T-cell (primary cell): ENCODE measurements at places on chromosomes 5 and 9. TPM values are rescaled to one million over a fixed set of nuclear protein-coding genes. Genes with fewer than 3 reads are reported as not detected.
A peak's percentile ranks its signal among the peaks of the same experiment; 100 is the strongest.

GRCh38 chr9:75071530-75072122 is 16.3 kb downstream of the NMRK1 start:
- no peak overlapping the region for H3K27ac ChIP-seq
- peaks cover 5% of the 10 kb centered on the region for H3K4me1 ChIP-seq
- no peak overlapping the region for H3K4me3 ChIP-seq
- peak; percentile 63 for DNase-seq

GRCh38 chr9:33988219-33988890 is 60.3 kb downstream of the UBAP2 start:
- no peaks in the 10 kb centered on the region for H3K4me1 ChIP-seq
- H3K27ac ChIP-seq = no peak overlapping the region
- no peaks in the 10 kb centered on the region for H3K27me3 ChIP-seq
- no peak for DNase-seq

GRCh38 chr9:21831841-21832509 is 29.5 kb downstream of the MTAP start:
- no peaks in the 10 kb centered on the region for H3K27me3 ChIP-seq
- no peaks in the 10 kb centered on the region for H3K36me3 ChIP-seq
- no peak for DNase-seq
- H3K27ac ChIP-seq = no peak overlapping the region
- no peak overlapping the region for H3K4me3 ChIP-seq
- no peaks in the 10 kb centered on the region for H3K4me1 ChIP-seq

DNA sequence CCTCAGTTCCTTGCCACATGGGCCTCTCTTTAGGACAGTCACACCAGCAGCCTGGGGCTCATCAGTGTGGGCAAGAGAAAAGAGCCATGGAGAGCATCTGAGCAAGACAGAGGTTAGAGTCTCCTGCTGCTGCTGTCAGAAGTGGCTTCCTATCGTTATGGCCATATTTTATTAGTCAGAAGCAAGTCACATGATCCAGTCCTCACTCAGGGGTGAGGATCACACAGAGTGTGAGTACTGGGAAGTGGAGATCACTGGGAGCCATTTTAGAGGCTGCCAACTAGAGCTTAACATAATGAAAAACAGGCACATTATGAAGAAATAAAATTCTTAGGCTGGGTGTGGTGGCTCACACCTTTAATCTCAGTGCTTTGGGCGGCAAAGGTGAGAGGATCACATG is 62.0 kb downstream of the DIRAS2 start:
- H3K27me3 ChIP-seq = no peaks in the 10 kb centered on the region
- no peaks in the 10 kb centered on the region for H3K4me1 ChIP-seq
- H3K27ac ChIP-seq = no peak overlapping the region
- no peaks in the 10 kb centered on the region for H3K36me3 ChIP-seq
- no peak overlapping the region for H3K4me3 ChIP-seq
- DNase-seq = no peak

- H3K27ac ChIP-seq = no peak overlapping the region
- DNase-seq = no peak
- no peaks in the 10 kb centered on the region for H3K4me1 ChIP-seq
These were observed 44.8 kb upstream of the SNX2 start for GRCh38 chr5:122730037-122730436.

Gene EQTN
- not detected for total RNA-seq

- no peak for DNase-seq
- H3K4me3 ChIP-seq = no peak overlapping the region
- no peaks in the 10 kb centered on the region for H3K27me3 ChIP-seq
- no peaks in the 10 kb centered on the region for H3K36me3 ChIP-seq
These were observed 820.0 kb upstream of the SEMA6A start for GRCh38 chr5:117394506-117395157.

DNA sequence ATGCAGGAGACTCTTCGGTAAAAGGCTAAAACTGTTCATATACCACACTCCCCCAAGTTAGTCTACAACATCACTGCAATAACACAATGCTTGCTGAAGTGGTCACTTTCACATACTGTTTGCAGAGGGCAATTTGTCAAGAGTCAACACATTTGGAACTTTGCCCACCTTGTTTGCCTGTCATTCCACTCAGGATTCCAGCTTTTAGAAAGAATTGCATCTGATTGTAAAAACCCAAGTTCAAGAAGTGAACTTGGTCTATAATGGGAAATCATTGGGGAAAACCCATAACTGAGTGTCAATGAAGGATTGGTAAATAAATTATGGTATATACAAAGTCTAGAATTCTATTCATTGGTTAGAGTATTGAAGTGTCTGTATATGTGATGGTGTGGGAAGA is 120.5 kb downstream of the GADD45G start:
- H3K4me1 ChIP-seq = no peaks in the 10 kb centered on the region
- no peak overlapping the region for H3K27ac ChIP-seq
- DNase-seq = no peak
- peaks cover 13% of the 10 kb centered on the region for H3K27me3 ChIP-seq
- H3K4me3 ChIP-seq = no peak overlapping the region

GRCh38 chr5:93092349-93093105 is 488.5 kb downstream of the NR2F1-AS1 start:
- H3K36me3 ChIP-seq = no peaks in the 10 kb centered on the region
- H3K27me3 ChIP-seq = no peaks in the 10 kb centered on the region
- no peaks in the 10 kb centered on the region for H3K4me1 ChIP-seq
- no peak overlapping the region for H3K4me3 ChIP-seq
- no peak for DNase-seq

GRCh38 chr9:133945977-133946753 is 46.0 kb downstream of the VAV2 start:
- H3K4me3 ChIP-seq = no peak overlapping the region
- no peaks in the 10 kb centered on the region for H3K27me3 ChIP-seq
- no peaks in the 10 kb centered on the region for H3K36me3 ChIP-seq
- no peak for DNase-seq
- no peak overlapping the region for H3K27ac ChIP-seq

DNA sequence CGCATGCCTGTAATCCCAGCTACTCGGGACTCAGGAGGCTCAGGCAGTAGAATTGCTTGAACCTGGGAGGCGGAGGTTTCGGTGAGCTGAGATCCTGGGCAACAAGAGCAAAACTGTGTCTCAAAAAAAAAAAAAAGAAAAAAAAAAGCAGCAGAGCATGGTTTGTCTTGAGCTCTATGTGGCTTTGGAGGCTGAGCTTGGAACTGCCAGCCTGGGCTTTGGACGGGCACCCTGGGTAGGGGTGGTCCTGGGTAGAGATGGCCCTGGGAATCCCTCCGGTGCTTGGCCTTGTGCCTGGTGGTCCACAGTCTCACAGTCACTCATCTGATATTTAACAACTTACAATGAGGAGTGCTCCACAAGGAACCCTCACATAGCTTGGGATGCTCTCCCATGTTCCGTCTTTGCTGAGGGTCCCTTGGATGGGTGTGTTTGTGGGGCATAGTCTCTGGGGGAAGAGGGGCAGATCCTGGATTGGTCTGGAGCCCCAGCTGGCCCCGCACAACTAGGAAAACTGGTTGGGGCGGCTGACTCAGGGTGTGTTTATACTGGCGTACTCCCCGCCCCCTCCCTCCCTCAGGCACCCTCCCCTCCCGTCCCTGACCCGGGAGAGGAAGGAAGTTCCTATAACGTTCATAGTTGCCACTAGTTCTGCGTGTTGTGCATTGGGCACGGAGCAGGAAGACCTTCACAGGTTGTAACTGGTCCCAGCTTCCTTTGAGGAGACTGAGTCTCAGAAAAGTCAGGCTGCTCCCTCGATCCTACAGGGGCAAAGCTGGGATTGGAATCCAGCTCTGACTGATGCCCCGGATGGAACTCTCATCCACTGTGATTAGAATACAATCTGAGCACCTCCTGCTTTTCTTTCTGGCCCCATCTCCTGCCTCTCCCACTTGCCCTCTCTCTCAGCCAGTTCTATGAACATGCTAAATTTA is 11.2 kb downstream of the IER5L start:
- no peak overlapping the region for H3K27ac ChIP-seq
- H3K36me3 ChIP-seq = no peaks in the 10 kb centered on the region
- no peak overlapping the region for H3K4me3 ChIP-seq
- H3K4me1 ChIP-seq = peaks cover 6% of the 10 kb centered on the region

Gene ITK
- total RNA-seq = 338 TPM

Gene SHISAL2B
- not detected for total RNA-seq

Gene IL3
- total RNA-seq = not detected

Gene EFNA5
- total RNA-seq = not detected

Gene GKAP1
- 10.6 TPM for total RNA-seq

GRCh38 chr5:139926797-139927503 is 116.1 kb downstream of the NRG2 start:
- no peak for DNase-seq
- no peak overlapping the region for H3K4me3 ChIP-seq
- H3K36me3 ChIP-seq = no peaks in the 10 kb centered on the region
- peak overlapping the region; percentile 48 for H3K27ac ChIP-seq
- H3K4me1 ChIP-seq = no peaks in the 10 kb centered on the region

GRCh38 chr5:96968074-96968473 is 32.2 kb downstream of the LNPEP start:
- H3K27ac ChIP-seq = no peak overlapping the region
- no peak for DNase-seq
- no peaks in the 10 kb centered on the region for H3K36me3 ChIP-seq
- H3K4me1 ChIP-seq = peaks cover 53% of the 10 kb centered on the region

DNA sequence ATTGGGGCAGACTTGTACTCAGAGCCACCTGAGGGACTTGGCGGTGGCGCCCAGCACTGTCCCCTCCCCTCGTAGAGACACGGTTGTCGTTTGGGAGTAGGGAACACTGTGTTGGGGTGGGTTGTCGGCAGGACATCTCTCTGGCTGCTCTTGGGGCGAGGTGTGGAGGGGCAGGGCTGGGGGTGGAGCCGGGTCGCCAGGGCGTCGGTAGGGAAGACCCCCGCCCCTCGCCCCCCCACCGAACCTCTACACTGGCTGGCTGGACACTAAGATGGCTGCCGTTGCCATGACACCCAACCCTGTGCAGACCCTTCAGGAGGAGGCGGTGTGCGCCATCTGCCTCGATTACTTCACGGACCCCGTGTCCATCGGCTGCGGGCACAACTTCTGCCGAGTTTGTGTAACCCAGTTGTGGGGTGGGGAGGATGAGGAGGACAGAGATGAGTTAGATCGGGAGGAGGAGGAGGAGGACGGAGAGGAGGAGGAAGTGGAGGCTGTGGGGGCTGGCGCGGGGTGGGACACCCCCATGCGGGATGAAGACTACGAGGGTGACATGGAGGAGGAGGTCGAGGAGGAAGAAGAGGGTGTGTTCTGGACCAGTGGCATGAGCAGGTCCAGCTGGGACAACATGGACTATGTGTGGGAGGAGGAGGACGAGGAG is 778 bp downstream of the TRIM41 start:
- H3K36me3 ChIP-seq = peaks cover 3% of the 10 kb centered on the region
- no peak for DNase-seq
- H3K4me3 ChIP-seq = peak overlapping the region; percentile 82
- H3K27ac ChIP-seq = peak overlapping the region; percentile 94

- H3K27me3 ChIP-seq = no peaks in the 10 kb centered on the region
- no peak for DNase-seq
- no peaks in the 10 kb centered on the region for H3K36me3 ChIP-seq
- H3K4me1 ChIP-seq = no peaks in the 10 kb centered on the region
These were observed 157.4 kb downstream of the MUSK start for GRCh38 chr9:110825950-110826349.

DNA sequence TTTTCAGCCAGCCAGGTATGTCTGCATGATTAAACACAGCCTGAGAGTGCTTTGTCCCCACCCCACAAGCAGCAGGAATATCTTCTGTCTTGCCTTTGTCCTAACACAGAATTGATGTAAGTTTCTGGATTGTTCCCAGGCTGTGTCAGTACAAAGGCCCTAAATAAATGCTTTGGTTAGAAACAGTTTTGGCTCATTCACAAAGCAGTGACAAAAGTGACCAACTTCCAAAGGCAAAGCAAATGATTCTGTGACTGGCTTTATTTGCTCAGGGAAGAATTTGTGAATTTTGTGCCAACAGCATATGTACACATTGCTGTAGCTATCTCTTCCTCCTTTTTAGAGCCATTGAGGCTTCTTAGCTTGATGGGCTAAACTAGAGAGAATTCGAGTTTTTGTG is 133.7 kb downstream of the PLPPR1 start:
- H3K27me3 ChIP-seq = no peaks in the 10 kb centered on the region
- no peak overlapping the region for H3K27ac ChIP-seq

GRCh38 chr5:132456296-132456986 is 34.1 kb downstream of the IRF1 start:
- H3K4me3 ChIP-seq = peak overlapping the region; percentile 23
- peak overlapping the region; percentile 96 for H3K27ac ChIP-seq
- peak; percentile 66 for DNase-seq
- H3K27me3 ChIP-seq = no peaks in the 10 kb centered on the region

Gene GALNT12
- 11.7 TPM for total RNA-seq
